ENCODE measurements at places on chromosomes 4 and X.

DNA sequence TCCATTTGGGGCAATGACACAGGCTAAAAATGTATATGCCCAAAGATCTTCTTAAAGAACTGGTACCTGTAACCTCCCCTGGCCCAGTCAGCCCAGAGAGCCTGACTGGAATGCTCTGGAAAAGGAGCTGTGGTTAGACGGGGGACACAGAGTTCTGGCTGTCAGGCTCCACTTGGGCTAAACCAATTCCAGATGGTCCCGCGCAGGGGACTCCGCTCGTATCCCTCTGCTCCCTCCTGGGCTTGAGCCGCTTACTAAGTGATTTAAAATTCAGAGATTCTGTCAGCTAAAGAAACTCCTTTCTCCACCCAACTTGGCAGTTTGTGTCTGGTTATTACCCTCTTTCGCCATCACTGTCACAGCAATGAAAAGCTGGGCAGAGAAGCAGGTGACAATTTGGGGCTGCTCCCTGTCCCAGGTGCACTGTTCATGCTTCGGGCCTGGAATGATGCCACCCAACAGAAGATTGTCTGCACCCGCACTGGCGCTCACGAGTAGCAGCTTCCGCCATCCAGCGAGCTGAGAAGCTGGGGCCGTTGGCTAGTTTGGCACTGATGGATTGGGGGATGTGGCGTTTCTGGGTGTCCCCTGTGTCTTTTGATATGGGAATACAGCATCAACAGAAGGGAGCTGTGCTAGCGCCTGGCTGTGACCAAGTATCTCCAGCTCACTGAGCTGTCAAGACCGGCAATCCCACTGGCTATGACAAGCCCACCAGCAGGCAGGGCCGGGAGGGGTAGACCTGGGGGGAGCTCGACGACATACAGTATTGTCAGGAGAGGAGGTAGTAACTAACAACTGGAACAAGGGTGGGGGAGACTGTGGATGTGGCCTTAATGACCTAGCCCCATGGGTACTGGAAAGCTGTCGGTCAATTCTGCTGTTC lies 6.7 kb upstream of the IRAK1 start:
- DNase-seq, result no peak

GRCh38 chr4:44563496-44563895 lies 87.9 kb downstream of the YIPF7 start:
- DNase-seq, result no peak

- no peak for DNase-seq
Measured at GRCh38 chr4:89640620-89641366, 196.2 kb downstream of the SNCA start.

GRCh38 chr4:186037692-186038658 lies 31.0 kb upstream of the TLR3 start:
- DNase-seq, result no peak

DNA sequence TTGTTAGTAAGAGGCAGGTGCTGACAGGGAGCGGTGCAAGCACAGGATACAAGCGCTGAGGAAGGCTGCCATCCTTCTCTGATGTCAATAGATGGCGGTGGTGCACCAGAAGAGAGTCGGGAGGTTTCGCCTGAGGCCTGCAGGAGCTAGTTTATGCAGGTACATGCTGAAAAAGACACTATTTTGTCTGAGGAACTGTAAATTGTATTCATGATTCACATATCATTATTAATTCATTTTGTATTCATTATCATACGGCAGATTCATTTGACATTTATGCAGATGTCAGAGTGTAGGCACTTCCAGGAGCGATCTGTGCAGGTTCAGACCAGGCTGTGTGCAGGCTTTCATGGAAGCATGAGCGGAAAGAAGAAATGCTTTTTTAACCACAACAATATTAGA lies 824.0 kb downstream of the STIM2 start:
- no peak for DNase-seq

GRCh38 chrX:46433892-46434291 lies 111.3 kb downstream of the ZNF674 start:
- DNase-seq, result no peak

DNA sequence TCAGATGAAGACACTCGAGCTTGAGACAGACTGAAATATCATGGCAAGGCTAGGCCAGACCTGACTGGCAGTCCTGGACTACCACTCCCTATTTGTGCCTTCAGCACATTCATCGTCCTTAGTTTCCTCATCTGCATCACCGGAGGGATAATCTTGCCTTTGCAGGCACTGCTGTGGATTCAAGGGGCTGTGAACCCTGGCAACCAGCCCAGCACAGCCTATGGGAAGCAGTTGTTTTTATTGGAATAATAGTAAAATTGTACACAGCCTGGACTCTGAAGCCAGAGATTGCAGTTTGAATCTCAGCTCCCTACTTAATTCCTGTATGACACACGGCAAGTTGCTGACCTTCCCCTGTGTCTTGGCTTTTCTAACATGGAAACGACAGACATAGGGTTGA lies 161.0 kb downstream of the NSUN7 start:
- no peak for DNase-seq

DNA sequence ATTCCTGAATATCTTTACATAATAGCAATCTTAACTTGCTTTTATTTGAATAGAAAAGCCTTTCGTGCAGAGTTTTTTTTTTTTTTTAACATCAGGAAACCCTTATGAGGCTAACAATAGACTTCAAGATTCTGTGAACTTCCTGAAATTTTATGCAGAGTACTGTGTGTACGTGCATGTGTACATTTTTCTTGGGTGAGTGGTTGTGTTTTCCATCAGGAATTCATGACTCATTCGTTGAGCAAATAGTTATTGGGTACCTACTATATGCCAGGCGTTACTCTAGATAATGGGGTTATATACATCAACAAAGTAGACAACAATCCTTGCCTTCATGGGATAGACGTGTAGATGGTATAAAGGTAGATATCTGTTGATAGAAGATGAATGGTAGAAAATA lies 59.1 kb downstream of the MRPL1 start:
- DNase-seq, result no peak

DNA sequence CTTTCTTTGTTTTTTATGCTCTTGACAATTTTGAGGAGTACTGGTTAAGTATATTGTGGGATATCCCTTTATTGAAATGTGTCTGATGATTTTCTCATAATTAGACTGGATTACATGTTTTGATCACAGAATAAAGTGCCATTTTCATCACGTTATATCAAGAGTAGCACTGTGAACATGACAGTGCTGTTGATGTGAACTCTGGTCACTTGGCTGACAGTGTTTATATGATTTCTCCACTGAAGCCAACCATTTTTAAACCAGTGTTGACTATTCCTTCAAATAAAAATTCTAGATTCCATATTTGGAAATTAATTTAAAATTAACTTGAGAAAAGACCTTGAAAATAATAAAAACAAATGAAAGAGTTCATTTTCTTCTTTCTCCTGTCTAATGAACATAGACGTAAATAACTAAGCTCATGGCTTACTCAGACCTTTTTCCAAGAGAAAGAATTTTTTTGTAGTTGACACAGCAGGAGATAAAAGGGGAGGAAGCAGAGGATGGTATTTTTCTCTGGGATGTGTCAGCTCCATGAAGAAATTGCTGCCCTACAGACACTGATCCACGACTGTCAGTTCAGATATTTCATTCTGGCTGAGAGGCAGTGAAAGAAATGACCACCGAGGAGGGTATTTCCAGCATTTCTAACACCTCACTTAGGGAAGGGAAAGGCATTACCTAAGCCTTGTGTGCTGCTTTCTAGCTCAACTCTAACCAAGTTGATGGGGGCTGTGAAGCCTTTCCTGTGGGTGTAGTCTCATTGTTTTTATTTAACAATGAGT lies 150.9 kb upstream of the ANK2 start:
- no peak for DNase-seq

- no peak for DNase-seq
Measured at GRCh38 chr4:22003878-22004277, 55.3 kb upstream of the KCNIP4 start.

- no peak for DNase-seq
Measured at GRCh38 chr4:26522478-26522877, 32.2 kb upstream of the CCKAR start.

DNA sequence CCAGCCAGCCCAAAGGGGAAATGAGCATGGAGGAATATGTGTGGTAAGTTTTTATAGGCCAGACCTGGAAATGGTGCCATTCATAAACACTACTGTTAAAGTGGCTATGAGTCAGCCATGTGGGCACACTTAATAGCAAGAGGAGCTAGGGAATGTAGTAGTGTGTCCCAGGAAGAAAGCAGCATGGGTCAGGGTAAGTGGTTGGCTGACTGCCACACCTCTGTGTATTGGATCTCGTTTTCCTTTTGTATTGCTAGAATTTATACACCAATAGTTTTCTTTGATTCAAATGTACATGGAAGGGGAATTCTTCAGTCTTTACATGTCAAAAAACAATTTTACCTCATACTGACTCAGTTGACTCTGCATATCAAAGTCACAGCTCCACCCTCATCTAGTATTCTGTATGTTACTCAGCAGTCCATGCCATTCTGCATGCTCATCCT lies 22.9 kb upstream of the SGMS2 start:
- no peak for DNase-seq

DNA sequence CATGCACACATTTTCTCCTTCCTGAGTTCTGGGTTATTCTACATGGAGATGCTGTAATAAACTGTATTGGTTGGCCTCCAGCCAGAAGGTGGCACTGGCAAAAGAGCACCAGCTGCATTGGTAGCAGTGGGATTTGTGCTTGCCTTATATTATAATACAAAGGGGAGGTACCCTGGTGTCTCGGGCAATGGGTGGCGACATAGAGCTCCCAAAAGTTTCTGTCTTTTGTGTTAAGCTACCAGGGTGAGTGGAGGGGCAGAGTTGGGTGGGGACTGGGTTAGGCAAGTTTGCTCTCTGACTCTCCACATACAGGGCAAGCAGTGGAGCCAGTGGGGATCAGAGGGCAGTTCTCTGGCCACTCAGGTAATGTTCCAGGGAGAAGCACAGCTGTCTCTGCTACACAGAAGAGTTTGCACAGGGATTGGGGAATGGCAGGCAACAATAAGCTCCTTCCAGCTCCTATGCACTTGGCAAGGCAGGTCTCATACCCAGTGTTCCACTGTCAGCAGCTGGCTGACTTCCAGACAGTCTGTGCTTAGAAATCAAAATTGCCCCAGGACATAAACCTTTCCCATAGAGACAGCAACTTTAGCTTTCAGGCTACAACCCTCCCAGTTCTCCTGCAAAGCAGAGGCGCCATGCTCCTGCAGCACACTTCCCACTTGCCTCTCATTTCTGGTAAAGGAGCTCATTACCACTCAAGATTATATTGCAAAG lies 463.9 kb upstream of the PCDH7 start:
- no peak for DNase-seq

- DNase-seq, result no peak
Measured at GRCh38 chr4:152456609-152457008, 79.3 kb downstream of the FBXW7 start.

DNA sequence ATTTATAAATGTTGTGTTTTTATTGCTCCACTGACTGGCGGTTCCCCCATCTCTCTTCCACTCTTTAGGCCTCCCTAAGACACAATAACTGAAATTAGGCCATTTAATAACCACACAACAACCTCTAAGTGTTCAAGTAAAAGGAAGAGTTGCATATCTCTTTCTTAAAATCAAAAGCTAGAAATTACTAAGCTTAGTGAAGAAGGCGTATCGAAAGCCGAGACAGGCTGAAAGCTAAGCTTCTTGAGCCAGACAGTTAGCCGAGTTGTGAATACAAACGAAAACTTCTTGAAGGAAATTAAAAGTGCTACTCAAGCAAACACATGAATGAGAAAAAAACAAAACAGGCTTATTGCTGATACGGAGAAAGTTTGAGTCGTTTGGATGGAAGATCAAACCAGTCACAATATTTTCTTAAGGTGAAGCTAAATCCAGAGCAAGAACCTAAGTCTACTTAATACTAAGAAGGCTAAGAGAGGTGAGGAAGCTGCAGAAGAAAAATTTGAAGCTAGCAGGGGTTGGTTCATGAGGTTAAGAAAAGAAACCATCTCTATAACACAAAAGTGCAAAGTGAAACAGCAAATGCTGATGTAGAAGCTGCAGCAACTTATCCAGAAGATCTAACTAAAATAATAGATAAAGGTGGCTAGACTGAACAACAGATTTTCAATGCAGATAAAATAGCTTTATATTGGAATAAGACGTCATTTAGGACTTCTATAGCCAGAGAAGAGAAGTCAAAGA lies 194.0 kb upstream of the TTC29 start:
- no peak for DNase-seq

DNA sequence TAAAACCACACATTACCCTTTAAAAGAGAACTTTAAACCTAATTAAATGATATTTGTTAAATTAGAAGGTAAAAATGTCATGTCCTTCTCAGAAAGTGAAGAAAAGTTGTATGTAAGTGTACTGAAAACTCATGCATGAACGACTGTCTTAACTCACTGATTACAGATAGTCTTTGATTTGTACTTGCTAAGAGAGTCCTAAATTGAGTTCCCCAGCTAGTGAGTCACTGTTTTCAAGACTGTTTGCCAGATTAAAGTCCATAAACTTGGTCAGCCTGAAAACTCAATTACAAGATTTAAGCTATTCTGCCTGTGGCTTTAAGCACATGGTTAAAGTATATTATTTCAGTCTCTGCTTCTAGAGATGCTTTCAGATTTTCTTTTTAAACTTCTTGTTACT lies 124.9 kb upstream of the ZCCHC13 start:
- DNase-seq, result no peak

GRCh38 chr4:169870507-169870906 lies 112.8 kb upstream of the HPF1 start:
- no peak for DNase-seq

- DNase-seq, result no peak
Measured at GRCh38 chrX:123797543-123798447, 62.1 kb upstream of the XIAP start.

- no peak for DNase-seq
Measured at GRCh38 chr4:128725405-128726055, 84.0 kb upstream of the JADE1 start.

- peak; percentile 3 for DNase-seq
Measured at GRCh38 chrX:110310896-110311295, 7.0 kb downstream of the AMMECR1 start.

DNA sequence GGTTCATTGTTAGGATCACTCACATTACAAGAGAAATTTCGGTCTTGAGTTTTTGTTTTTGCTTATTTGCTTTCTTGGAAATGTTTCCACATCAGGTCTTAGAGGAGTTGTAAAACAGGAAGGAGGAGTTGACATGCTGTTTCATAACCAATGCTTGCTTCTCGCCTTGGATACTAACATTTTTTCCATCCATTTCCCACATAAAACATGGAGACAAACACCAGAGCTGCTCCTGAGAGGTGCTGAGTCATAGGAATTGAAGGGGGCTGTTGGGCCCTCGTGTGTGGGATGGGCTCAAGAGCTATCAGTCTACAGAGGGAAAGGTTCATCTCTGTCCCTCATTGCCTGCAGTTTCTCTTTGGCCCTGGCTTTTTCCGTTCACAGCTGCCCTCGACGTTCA lies 29.9 kb downstream of the TBL1X start:
- no peak for DNase-seq

GRCh38 chr4:140635606-140636005 lies 66.8 kb upstream of the UCP1 start:
- DNase-seq, result no peak

- DNase-seq, result no peak
Measured at GRCh38 chr4:99282731-99283130, 8.1 kb downstream of the ADH1A start.

DNA sequence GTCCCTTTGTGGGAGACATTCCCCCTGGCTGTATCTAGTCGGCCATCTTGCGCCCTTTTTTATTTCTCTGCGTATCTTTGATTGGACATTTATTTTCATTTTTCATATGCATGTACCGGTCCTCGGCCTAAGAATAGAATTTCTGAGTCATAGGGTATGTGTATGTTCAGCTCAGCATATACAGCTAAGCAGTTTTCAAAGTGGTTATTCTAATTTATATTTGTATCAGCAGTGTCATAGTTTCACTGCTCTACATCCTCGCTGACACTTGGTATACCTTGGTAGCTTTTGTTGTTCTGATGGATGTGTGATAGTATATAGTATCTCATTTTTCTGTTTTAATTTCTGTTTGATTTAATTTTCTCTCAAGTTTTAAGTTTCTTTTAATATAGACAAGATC lies 38.7 kb downstream of the BEX3 start:
- no peak for DNase-seq

Data from effector CD4-positive, alpha-beta T cell (primary cell).